ENCODE measurements at places on chromosomes 16 and 17.

DNA sequence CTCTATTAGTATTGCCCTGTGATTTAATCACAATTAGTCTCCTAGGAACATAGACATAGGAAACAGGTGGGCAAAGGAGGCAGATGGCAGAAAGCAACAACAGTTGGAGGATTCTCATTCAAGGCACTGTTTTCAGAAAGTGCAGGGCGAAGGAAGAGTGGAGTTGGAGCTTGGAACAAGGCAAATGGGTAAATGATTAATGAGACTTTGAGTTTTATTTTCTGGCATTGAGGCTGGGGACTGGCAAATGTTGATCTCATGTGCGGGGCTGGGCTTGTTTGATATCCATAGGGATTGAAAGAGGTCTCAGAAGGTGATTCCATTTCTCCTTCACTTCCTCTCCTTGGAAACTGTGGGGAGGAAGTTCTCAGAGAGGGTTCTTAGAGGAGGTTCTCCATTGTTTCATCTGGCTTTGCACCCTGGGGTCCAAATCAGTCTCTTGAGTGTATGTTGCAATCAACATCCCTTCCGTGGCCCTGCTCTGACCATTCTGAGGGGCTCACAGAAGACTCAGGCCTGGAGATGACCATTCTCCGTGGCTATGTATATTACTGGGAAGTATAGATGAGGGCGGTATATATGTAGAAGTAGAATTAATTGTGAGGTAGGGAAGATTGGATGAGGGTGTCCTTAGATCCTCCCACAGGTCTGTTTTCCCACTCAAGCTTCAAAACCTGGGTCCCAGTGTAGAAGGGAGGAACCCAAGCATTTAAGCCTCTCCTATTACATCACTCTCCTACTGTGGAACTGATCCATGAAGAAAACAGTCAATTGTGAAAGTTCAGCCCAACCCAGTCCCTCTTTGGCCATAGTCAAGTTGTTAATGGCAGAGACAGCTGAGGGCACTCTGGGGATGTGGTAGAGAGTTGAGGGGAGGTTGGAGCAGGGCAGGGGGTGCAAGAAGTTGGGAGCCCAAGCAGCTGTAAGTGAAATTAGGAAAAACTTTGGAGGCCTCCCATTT lies 36.5 kb upstream of the SRSF1 start:
- DNase-seq, result no peak

GRCh38 chr17:44314524-44314868 lies 6.1 kb downstream of the RUNDC3A start:
- no peak for DNase-seq

- no peak for DNase-seq
Observed at GRCh38 chr17:10292057-10292937, 80.5 kb downstream of the MYH13 start.

DNA sequence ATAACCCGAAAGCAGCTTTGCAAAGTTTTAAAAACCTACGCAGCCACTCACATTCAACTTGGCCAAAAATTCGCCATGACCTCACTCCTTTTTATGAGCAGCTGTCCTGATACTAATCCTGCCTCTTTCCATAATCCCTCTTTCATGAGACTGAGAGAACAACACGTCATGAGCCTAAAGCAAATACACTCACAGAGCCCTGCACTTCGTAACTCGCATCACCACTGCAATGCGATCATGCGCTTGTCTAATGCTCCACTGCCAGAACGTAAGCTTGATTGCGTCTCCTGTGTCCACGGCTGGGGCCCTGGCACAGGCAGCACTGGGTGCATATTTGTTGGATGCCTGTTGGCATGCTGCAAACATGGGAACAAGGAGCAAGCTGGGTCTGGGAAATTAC lies 36.2 kb downstream of the CDRT4 start:
- DNase-seq, result no peak

DNA sequence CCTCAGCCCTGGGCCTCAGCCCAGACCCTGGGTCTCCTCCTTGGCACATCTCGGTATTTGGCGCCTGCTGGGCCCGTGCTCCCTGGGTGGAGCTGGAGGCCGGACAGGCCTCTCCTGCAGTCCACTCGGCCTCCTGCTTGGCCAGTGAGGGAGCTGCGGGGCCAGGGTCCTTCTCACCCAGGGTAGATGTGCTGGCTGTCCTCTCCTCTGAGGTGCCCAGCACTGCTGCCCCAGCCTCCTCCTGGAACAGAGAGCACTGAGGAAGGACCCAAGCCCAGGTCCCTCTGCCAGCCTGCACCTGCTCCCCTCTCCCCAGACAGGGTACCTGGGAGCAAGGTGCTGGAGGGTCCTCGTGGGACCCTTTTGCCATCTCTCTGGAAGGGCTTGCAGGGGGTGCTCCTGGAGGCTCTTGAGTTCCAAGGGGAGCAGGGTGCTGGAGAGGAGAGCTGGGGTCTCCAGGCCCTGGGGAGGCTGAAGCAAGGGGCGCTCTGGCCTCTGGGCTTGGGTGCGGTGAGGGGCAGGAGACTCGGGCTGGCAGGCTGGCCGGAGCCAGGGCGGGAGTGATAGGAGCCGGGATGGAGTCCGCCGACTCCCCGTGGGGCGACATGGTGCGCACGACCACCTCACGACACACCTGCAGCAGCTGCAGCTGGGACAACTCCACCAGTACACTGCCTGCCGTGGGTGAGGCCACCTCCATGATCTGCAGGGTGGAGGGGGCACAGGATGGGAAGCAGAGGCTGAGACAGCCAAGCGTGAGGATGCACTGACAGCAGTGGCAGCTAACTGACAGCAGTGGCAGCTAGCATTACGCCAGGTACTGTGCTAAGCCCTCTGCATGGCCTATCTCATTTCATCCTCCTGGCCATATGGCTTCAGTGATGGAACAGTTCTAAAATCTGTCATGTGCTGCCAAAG lies 17.8 kb downstream of the TSPOAP1 start:
- no peak for DNase-seq

DNA sequence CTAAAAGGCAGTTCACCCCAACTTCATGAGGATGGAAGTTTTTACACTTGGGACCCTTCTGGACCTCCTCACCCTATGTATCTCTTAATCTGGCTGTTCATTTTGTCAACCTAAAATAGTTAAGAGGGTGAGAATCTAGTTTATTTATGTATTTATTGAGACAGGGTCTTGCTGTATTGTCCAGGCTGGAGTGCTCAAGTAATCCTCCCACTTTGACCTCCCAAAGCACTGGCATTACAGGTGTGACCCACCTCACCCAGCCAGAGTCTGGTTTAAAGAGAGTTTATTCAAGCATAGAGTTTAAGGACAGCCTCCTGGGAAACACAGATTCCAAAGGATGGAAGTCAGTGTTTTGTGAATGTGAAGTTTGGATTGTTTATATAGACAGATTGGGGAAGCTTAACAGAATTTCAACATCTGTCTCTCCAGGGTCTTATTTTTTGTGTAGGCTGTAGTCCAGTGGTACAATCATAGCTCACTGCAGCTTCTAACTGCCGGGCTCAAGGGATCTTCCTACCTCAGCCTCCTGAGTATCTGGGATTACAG lies 8.0 kb upstream of the APPBP2 start:
- no peak for DNase-seq

DNA sequence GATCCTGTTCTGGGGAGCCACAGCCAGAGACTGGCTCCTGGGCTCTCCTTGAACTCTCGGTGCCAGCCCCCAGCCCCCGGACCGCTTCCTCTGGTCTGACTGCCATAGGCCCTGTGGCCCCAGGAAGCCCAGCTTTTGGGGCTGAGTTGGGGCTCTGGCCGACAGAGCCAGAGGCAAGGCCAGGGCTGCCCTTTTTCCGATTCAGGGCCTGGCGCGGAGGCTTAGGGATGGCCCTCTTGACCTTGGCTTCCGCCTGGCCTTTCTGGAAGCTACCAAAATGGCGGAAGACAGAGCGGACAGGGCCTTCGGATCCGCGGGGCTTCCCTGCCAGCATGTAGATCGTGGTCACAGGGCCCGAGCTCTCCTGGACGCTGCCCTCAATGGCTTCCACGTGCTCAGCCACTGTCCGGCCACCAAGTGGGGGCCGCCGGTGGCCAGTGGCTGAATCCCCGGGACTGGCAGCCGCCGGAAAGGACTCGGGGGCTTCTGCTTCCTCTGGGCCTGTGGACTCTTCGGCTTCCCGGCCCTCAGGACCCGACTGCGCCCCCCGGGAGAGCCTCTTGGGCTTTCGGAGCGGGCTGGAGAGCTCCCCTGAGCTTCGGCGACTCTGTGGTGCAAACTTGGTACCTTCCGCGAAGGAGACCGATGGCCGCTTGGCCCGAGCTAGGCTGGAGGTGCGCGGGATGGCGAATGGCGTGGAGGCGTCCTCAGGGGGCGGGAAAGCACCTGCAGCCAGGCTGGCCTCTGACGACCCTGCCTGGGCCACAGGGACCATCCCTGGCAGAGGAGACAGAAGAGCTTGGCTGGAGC lies 6.4 kb upstream of the SLC43A2 start:
- no peak for DNase-seq

DNA sequence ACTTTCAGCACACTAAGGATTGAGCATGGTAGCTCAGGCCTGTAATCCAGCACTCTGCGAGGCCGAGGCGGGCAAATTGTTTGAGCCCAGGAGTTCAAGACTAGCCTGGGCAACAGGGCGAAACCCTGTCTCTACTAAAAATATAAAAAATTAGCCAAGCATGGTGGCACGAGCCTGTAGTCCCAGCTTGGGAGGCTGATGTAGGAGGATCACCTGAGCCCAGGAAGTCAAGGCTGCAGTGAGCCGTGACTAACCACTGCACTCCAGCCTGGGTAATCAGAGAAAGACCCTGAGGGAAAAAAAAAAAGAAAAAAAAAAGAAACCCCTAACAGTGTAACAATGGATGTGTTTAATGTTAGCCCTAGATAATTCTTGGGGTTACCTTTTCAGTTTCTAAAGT lies 24.0 kb downstream of the PARN start:
- DNase-seq, result no peak

DNA sequence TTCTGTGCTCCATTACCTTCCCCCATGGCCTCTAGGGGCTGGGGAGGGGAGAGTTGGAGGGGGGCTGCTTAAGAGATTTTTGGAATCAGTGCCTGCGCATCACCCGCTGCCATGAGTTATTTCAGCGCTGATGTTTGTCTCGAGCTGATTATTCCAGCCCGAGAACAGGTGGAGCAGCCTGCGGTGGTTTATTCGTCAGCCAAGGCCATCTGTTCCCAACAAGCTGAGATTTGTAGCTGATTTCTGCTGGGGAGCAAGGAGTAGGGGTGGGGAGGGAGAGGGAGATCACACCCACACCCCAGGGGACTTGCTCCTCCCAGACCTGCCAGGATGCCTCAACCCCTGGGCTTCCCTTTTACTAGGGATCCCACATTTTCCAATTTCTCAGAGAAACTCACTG lies 23.1 kb downstream of the PIPOX start:
- DNase-seq, result no peak

DNA sequence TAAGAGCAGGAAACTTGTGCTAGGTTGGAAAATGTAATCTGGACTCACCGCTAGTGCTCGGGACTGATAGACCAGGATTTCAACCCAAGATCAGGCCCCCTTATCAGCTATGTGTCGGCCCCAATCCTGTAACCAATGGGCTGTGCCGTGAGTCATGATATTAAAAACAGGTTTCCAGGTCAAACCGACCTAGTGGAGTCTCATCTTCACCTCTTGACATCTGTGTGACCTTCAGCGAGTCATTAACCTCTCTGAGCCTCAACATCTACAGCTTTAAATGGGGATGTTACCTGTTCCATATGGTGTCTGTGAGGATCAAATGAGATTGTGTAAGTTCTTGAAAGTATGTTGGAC lies 512 bp downstream of the PMM2 start:
- no peak for DNase-seq

- no peak for DNase-seq
Observed at GRCh38 chr17:19533036-19533717, 477 bp upstream of the SLC47A1 start.

DNA sequence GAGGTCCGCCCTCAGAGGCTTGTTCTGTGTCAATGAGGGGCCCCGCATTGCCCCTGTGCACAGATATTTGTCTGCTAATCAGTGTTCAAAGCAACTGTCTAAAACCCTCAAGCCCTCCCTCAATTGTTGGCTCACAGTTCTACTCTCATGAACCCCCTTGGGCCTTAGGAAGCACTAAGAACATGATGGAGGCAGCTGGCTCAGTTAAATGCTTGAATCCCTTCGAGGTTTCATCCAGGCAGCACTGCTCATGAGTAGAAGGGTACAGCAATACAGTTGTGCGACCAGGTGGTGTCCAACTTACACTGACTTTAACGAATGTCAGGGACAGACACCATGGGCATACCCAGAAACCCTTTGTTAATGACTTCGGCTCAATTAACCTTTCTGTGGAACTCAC lies 89.2 kb upstream of the WSCD1 start:
- no peak for DNase-seq

DNA sequence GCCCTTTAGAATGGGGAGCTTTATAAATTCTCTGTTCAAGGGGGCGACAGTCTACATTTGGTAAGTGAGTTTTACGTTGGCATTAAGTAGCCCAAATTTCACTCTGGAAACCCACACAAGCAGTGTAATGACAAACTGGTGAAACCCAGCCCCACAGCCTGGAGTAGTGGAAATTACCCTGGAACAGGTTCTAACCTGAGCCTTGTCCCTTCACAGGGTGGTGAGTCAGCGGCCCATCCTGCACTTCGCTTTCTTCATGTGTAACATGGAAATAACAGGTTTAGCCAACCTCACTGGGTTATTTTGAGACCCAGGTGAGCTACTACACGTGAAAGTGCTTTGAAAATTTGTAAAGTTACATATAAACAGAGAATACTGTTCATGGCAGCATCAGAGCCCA lies 3.5 kb upstream of the TLCD3A start:
- DNase-seq, result no peak
